ENCODE measurements at places on chromosomes 6 and 20.

- no peak for DNase-seq
Measured at GRCh38 chr6:12593771-12594529, 122.6 kb upstream of the PHACTR1 start.

DNA sequence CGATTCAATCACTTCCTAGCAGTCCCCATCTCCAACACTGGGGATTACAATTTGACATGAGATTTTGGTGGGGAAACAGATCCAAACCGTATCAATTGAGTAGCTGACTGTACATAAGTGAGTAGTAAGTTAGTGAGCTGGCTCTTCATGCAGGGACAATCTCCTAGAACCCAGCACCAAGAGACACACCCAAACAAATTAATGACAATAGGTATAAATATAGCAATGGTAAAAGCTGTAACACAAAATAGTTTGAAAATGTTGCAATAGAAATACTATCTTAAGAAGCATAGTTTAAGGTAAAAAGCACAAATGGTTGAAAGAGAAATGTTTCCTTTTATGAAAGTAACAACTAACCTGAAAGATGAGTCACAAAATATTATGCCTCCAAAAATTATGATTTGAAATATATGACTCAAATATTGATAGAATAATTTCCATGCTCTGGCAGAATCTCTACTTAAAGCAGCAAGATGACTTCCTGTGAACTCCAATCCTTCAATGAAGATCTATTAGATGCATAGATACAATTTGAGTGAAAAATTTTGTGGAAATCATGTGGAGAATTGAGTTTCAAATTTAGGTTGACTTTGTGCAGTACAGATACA, 5.4 kb upstream of the SIRPB1 start:
- DNase-seq = no peak

DNA sequence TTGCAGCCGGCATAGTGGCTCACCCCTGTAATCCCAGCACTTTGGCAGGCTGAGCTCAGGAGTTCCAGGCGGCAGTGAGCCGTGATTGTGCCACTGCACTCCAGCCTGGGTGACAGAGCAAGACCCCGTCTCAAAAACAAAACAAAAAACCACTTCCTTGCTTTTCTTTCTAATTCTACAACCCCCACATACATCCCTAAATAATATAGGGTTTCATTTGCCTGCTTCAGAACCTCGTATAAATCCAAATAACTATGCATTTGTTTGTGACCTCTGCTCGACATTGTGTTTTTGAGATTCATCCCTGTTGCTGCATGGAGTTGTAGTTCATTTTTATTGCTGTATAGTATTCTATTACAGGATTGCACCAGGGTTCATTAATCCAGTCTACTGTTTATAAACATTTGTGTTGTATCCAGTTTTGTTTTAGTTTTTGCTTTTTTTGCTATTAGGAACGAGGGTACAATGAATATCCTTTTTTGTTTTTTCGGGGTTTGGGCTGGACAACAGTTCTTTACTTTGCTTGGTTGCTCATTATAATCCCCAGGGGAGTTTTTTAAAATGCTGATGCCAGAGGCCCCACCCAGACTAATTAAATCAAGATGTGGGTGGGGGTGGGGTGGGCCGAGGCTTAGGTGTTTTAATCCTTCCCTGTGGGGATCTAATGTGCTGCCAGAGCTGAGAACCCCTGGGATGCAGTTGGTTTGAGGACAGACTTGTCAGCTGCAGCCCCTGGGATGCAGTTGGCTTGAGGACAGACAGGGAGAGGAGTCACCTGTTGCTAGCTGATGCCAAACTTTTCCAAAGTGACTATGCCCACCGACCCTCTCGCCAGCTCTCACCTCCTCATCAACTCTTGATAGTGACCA, 2.4 kb upstream of the SNAI1 start:
- DNase-seq = no peak

- peak; percentile 82 for DNase-seq
Measured at GRCh38 chr6:31901953-31902643, at the start of gene ZBTB12. Gene ZBTB12 (minus strand): TSS chr6:31902086. CDS start chr6:31901305, 781 bp downstream.

GRCh38 chr6:29553268-29554057, 6.1 kb downstream of the UBD start:
- peak; percentile 16 for DNase-seq

- DNase-seq = peak; percentile 69
Measured at GRCh38 chr6:137927777-137928218, 60.7 kb downstream of the TNFAIP3 start.

GRCh38 chr6:3722785-3723184, 28.7 kb downstream of the PXDC1 start:
- DNase-seq = no peak

- no peak for DNase-seq
Measured at GRCh38 chr20:49853640-49854039, 41.0 kb downstream of the SLC9A8 start.

- DNase-seq = no peak
Measured at GRCh38 chr6:74826263-74826662, 379.6 kb downstream of the COL12A1 start.

GRCh38 chr6:150496629-150497028, 103.1 kb upstream of the PLEKHG1 start:
- no peak for DNase-seq

DNA sequence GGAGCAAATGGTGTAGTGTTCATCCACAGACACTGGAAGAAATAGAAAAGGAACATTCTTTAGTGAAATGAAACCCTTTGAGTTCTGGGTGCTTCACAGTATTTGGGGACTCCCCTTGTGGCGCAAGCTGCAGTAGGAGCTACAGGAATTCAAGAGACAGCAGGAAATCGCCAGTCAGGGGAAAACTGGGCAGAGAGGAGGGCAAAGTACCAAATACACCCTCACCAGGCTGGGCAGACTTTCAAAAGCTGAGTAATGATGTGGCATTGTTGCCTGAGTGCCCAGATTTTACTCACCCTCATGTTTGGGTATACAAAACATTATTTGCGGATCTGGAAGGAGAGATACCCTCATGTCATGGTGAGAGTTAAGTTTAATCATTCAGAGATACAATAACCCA, 97.9 kb downstream of the SOD2 start:
- DNase-seq = peak; percentile 6

DNA sequence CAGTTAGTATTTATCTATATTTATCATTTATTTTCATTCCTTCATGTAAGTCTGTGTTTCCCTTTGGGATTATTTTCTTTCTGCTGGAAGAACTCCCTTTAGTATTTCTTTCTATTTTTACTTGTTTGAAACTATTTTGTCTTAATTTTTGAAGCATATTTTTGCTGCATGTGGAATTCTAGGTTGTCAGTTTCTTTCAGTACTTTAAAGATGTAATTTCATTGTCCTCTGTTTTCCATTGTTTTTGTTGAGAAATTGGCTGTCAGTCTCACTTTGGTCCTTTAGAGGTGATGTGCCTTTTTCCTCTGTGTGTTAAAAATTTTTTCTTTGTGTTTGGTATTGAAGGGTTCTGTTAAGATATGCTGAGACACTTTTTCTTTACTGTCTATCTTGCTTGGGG, 17.1 kb downstream of the RNF182 start:
- no peak for DNase-seq

DNA sequence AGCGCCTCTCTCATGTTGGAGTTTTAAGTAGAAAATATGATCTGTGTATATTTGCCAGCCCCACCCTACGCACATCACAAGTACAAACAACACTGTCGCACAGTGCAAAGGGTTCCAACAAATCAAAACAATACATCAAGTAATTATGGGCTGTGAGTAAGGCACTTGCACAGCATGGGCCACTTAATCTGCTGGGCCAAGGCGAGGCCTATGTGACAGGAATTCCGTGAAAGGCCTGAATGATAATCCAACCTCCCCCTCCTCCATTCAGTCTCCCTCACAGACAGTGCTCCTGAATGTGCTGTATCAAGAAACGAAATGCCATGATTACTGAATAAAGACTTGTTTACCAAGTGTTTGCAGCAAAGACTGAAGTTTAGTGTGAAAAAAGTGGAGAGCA, 130.1 kb upstream of the SLC2A12 start:
- DNase-seq = no peak

GRCh38 chr6:120990866-120991265, 343.4 kb downstream of the TBC1D32 start:
- DNase-seq = no peak

GRCh38 chr20:36373089-36373488, 67.0 kb downstream of the DLGAP4 start:
- DNase-seq = no peak

- DNase-seq = no peak
Measured at GRCh38 chr6:73030257-73030656, 195.0 kb downstream of the KHDC1L start.

GRCh38 chr6:52227495-52227894, 16.8 kb downstream of the IL17F start:
- peak; percentile 47 for DNase-seq

GRCh38 chr20:60642541-60642940, 609.5 kb upstream of the CDH4 start:
- no peak for DNase-seq

- peak; percentile 32 for DNase-seq
Measured at GRCh38 chr20:46512943-46513844, at the start of gene ZNF334. Gene ZNF334 (minus strand): TSS chr20:46513559. CDS start chr20:46512102, 1,457 bp downstream.

DNA sequence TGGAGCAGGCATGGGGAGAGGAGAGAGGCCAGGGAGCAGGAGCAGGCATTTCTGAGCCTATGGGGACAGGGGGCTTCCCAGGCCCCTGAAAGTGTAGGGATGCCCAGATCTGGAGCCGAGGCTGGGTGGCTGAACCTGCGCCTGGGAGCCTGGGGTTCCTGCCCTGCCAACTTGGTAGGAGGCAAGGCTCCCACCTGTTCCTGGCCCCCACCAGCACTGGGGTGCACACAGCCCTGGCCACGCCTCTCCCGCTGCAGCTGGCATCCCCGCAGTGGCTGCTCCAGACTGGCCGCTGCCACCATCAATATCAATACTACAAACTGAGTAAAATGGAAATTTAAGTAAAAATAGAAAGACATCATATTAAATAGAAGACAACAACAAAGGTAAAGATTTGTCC, 684.9 kb upstream of the MAP3K7 start:
- DNase-seq = no peak

DNA sequence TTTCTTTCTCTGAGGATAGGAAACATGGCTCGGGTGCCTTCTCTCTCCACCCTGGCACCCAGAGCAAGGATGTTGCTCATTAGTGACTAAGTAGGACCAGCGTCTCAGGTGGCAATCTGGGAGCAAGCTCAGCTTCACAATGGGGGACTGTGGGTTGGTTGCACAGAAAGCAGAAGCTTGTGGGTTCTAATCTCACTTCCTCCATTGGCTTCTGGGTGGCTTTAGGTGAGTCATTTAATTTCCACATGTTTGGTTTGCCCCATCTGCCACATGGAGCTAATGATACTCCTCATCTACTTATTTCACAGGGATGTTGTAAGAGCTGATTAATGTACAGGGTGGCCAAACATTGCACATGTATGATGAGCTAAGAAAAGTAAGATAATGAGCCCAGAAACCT, 54.8 kb upstream of the AKIRIN2 start:
- peak; percentile 44 for DNase-seq

- DNase-seq = no peak
Measured at GRCh38 chr6:35984701-35985100, 39.7 kb downstream of the SLC26A8 start.

DNA sequence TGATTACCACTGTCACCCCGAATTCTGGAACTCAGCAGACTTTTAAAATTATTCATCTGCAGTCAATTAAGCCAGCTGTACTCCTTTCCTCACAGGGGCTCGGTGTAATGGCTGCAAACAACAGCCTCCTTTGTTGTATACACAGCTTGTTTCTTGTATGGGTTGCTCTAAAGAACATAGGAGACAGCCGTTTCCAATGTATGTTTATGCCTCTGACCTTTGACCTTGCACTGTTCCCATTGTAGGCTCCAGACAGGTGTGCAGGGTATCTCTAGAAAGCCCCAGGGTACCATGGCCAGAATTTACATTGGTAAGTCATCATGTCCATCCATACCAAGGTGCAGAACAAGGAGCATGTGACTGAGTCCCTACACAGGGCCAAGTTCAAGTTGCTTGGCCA, 11.5 kb upstream of the TENT5A start:
- DNase-seq = no peak

- peak; percentile 71 for DNase-seq
Measured at GRCh38 chr20:62808211-62808865, 3.7 kb downstream of the OGFR start.

GRCh38 chr20:35866418-35867202, 87.7 kb downstream of the SCAND1 start:
- no peak for DNase-seq

DNA sequence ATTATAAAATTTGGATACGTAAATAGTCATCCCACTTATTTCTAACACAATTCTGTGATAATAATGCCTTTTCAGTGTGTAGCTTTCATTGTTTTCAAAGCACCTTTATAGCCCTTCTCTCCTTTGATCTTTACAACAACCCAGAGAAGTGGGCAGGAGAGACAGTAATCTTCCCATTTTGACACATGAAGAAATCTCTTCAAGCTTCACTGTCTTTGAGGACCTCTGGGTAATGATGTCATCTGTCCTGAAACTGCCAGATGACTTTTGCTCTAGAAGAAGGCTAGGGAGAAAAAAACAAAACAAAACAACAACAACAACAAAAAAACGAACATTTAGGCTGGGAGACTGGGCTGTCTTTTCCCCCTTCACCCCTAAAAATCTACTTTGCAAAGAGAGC, 203.0 kb downstream of the KCNQ5 start:
- DNase-seq = no peak

- DNase-seq = no peak
Measured at GRCh38 chr6:144653885-144654505, 368.9 kb downstream of the UTRN start.

- DNase-seq = no peak
Measured at GRCh38 chr6:121522265-121522664, 86.8 kb downstream of the GJA1 start.

DNA sequence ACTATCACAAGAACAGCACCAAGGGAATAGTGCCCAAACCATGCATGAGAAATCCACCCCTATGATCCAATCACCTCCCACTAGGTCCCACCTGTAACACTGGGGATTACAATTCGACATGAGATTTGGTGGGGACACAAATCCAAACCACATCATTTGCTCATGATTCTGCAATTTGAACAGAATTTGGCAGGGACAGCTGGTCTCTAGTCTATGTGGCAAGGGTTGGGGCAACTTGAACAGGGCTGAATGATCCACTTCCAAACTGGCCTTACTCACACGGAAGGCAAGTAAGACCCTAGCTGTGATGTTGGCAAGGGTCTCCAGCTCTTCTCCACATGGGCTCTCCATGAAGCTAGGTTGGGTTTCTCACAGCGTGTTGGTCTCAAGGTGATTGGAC, 10.1 kb upstream of the FKBP5 start:
- DNase-seq = no peak

- no peak for DNase-seq
Measured at GRCh38 chr6:98838032-98838431, 3.7 kb downstream of the POU3F2 start.

DNA sequence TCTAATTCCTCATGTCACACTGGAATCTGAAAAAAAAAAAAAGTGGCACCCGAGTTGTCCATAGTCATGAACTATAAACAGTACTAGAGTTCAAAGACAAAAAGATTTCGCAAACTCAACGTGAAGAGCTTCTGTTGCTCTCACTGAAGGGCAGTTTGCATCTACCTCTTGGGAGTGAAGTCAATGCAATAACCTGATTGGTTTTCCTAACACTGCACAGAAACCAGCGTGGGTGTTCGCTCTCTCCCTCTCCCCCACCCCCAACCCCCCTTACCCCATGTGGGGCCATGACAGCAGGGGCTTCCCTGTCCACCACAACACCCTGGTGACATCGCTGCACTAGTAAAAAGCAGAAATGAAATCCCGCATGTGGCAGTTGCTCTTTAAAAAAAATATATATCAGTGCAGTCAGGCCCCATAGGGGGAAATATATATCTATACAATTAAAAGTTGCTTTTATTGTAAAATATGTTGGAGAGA, 66.9 kb downstream of the GMPR start:
- DNase-seq = no peak

Data from stimulated activated CD4-positive, alpha-beta T cell treated with anti-CD3 and anti-CD28 coated beads, Interleukin-4, amount 100 ng/mL, for 48 hours (primary cell).